ENCODE measurements at places on chromosomes 1 and 21.

GRCh38 chr1:204466416-204467405 is 27.9 kb downstream of the PIK3C2B start:
- DNase-seq: peak; percentile 79

- no peak for DNase-seq
These were observed 41.8 kb downstream of the FLVCR1 start for GRCh38 chr1:212899845-212900244.

GRCh38 chr21:43853851-43854772 is 10.9 kb upstream of the AGPAT3 start:
- no peak for DNase-seq

- no peak for DNase-seq
These were observed 39.3 kb downstream of the CRP start for GRCh38 chr1:159675046-159675445.

GRCh38 chr1:81582467-81582986 is 218.2 kb upstream of the ADGRL2 start:
- no peak for DNase-seq

- DNase-seq: no peak
These were observed 283.4 kb downstream of the ASTN1 start for GRCh38 chr1:176880955-176881595.

GRCh38 chr1:7573481-7573880 is 197.6 kb upstream of the VAMP3 start:
- peak; percentile 62 for DNase-seq

GRCh38 chr1:182699393-182700350 is 15.3 kb upstream of the RGS8 start:
- no peak for DNase-seq

- no peak for DNase-seq
These were observed 321.7 kb upstream of the USP25 start for GRCh38 chr21:15408089-15408488.

DNA sequence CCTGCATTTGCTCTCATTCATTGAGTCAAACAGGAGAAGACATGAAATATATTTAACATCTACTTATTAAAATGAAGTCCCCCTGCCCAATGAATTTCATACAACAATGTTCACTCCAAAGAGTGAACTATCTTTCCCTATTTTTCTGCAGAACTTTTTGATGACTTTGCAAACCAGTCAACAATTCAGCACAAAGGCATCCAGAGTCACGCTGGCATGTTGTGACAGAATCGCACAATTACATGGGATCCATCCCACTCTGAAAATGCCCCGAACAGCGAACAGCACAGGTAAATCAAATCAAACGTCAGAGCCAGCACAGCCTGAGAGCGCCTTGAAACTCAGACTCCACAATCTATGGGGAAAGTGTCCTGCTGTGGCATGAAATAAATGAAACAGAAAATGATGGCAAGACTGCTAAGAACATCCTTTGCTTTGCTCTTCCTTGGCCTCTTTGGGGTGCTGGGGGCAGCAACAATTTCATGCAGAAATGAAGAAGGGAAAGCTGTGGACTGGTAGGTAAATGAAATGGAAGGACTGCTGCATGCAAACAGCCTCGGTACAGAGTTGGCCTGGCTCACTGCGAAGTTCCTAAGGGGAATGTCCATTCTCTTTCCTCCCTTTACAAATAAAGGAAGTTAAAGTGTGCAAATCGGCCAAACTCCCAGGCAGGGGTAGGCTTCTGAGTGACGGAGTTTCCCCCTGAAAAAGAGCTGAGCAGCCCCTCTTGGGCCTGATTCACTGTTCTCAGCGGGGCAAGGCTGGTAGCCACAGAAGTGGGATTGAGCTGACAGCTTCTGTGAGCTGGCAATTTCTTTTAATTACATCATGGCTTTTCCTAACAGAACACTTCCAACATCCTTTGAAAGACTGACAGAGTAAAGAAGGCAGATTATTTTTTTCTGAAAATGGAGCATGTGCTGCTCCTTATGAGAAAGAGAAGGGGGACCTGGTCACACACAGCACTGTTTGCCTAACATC is at the start of gene DNASE2B:
DNASE2B (plus strand) TSS at position 310 of the 981 bp plus-strand sequence; CDS start at position 391, 81 bp downstream.
- DNase-seq: no peak

DNA sequence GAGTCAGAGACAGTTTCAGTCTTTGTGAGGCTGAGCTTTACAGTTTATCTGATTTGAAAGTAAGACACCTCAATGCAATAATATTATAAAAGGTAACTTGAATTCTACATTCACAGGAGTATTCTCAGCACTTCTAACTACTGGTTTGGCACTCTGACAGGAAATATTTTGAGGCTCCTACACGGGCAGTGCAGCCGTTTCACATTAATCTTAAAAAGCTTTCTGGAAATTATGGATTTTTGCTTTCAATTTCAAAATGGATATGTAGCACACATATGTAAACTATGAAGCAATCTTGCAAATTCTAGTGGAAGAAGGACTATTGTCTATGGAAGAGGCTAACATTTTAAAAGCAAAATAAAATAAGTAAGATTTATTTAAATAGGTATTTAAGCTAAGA is 262.9 kb upstream of the SNX7 start:
- DNase-seq: no peak

GRCh38 chr1:187987236-187987776 is 1158.6 kb downstream of the PLA2G4A start:
- no peak for DNase-seq

DNA sequence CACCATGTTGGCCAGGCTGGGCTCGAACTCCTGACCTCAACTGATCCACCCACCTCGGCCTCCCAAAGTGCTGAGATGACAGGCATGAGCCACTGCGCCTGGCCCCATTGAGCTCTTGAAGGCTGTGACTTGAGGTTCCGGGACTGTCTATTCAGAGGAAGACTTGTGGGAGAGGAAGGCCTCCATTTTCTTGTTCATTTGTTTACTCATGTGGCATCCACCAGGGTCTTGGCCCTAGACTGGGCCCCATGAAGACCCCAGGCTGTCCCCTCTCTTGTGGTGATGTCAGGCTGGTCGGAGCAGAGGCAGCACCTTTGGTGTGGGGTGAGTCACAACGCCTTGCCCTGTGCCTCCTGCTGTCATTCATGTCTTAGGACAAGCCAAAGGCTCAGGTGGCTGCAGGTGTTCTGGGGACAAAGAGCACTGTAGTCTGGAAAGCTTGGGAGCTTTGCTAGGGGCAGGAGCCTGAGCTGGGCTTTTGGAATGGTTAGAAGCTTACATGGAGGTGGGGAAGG is 224.6 kb upstream of the C1orf174 start:
- no peak for DNase-seq

DNA sequence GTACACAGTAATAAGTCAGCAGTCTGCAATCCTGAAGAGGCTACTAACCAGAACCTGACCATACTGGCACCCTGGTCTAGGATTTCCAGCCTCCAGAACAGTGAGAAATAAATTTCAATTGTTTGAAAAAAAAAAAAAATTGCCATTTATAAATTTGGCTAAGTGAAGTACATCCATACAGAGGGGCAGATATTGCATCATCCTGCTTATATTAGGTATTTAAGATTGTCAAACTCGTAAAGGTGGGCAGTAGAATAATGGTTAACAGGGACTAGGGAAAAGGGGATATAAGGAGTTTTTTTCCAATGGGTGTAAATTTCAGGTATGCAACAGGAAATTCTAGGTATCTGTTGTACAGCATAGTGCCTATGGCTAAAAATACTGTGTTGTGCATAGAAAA is 1250.9 kb downstream of the BRINP3 start:
- DNase-seq: no peak

GRCh38 chr1:81449786-81450185 is 350.9 kb upstream of the ADGRL2 start:
- no peak for DNase-seq

- no peak for DNase-seq
These were observed 97.9 kb downstream of the PLPPR5 start for GRCh38 chr1:98906809-98907208.

DNA sequence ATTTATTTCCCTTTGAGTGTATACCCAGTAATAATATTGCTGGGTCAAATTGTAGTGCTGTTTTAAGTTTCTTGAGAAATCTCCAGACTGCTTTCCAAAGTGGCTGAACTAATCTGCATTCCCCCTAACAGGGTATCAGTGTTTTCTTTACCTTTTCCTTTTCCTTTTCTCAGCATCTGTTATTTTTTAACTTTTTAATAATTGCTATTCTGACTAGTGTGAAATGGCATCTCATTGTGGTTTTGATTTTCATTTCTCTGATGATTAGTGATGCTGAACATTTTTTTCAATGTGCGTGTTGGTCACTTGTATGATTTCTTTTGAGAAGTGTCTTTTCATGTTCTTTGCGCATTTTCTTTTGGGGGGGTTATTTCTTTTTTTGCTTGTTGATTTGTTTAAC is 374.9 kb upstream of the BRINP3 start:
- no peak for DNase-seq

- no peak for DNase-seq
These were observed 10.1 kb downstream of the DIPK1A start for GRCh38 chr1:92951141-92951582.

DNA sequence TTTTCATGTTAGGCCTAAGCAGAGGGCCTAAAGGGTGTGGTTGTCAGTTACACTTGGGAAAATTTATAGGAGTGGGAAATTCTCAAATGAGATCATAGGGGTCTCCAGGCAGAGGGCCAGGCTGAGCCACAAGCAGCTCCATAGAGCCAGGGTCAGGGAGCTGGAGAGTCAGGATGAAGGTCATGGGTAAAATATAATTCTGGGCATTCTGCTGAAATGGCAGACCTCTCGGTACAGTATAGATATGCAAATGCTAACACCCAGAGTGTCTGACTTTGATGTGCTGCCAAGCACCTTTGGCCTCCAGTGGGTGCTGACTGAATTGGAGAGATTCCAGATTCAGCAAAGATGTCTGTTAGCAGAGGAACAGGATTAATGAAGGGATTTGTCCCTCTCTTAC is 40.1 kb downstream of the DNM3 start:
- no peak for DNase-seq

DNA sequence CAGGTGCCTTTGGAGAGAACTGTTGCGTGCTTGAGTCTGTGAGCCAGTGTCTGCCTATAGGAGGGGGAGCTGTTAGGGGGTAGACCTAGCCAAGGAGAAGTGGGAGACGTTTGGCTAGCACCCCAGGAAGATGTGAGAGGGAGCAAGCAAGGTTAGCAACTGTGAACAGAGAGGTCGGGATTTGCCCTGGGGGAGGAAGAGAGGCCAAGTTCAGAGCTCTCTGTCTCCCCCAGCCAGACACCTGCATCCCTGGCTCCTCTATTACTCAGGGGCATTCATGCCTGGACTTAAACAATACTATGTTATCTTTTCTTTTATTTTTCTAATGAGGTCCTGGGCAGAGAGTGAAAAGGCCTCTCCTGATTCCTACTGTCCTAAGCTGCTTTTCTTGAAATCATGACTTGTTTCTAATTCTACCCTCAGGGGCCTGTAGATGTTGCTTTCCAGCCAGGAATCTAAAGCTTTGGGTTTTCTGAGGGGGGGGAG is 2.4 kb downstream of the BTG2 start:
- no peak for DNase-seq

DNA sequence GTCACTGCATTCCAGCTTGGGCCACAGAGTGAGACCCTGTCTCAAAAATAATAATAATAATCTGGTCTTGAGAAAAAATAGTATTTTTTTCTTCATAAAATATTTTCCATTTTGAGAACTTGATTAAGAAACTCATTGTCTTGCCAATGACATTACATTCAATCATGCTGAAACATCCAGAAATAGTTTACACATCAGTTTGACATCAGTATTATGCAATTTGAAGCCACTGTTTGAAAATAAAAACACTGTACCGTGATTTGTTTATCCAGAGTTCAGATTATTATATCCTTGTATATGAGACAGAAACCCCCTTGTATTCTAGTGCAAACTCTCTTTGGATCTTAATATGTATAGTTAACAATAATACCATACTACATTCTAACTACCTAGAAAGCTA is 6.9 kb downstream of the FMO2 start:
- no peak for DNase-seq

DNA sequence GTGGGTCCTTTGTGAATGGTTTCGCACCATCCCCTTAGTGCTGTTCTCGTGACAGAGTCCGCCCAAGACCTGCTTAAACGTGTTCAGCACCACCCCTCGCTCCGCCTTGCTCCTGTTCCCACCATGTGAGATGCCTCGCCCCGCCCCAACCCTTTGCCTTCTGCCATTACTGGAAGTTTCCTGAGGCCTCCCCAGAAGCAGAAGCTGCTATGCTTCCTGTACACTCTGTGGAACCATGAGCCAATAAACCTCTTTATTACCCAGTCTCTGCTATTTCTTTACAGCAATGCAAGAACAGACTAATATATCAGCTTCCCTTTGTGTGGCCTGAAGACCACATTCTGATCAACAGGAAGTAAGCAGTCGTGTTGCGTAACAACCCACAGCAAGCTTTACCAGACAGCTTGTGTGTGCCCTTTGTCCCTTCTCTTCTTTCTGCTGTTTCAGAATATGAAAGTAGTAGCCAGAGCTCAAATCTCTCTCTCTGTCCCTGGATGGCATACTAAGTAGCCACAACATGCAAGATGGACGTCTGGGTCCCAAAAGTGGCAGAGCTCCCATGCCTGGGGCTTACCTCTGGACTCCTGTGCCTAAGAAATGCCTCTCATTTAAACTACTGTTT is 14.1 kb downstream of the HENMT1 start:
- no peak for DNase-seq

- no peak for DNase-seq
These were observed 66.4 kb downstream of the NTPCR start for GRCh38 chr1:233016798-233017197.

All from chondrocyte (in vitro differentiated cells).